ENCODE measurements at places on chromosomes 1 and 21.
A peak's percentile ranks its signal among the peaks of the same experiment; 100 is the strongest.

DNA sequence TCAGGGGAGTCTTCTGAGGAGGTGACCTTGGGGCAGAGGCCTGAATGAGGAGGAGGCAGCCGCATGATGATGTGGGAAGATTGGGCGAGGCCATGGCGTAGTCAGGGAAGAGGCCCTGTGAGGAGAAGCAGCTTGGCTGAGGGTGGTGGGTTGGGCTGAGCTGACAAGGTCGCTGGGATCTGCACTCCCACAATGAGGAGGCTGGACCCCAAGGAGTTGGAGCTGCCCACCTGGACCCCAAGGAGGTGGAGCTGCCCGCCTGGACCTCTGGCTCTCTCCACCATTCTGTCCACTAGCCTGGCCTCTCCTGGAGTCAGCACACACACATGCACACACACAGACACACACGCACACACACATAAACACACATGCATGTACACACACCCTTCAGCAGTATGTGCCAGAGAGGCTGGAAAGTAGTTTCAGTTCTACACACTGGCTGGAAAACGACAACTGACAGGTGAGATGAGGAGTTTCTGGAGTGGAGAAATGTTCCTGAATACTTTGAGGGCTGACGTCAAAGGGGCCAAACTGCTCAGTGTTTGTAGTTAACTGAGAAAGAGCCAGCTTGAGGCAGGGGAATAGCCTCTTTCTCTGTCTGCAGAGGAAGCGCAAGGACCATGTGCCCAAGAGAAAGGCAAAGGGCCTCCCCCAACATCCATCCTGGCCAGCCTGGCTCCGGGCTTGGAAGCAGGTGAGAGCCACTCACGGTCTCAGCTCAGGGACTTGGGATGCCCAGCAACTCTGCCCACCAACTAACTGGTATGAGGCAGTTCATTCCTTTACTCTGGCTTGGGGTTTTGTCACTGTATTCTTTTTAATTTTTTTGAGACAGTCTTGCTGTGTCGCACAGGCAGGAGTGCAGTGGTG is 7.1 kb downstream of the SMPDL3B start:
- DNase-seq, result no peak

- DNase-seq, result no peak
These were observed 4.1 kb downstream of the ATF6 start for GRCh38 chr1:161770250-161770649.

DNA sequence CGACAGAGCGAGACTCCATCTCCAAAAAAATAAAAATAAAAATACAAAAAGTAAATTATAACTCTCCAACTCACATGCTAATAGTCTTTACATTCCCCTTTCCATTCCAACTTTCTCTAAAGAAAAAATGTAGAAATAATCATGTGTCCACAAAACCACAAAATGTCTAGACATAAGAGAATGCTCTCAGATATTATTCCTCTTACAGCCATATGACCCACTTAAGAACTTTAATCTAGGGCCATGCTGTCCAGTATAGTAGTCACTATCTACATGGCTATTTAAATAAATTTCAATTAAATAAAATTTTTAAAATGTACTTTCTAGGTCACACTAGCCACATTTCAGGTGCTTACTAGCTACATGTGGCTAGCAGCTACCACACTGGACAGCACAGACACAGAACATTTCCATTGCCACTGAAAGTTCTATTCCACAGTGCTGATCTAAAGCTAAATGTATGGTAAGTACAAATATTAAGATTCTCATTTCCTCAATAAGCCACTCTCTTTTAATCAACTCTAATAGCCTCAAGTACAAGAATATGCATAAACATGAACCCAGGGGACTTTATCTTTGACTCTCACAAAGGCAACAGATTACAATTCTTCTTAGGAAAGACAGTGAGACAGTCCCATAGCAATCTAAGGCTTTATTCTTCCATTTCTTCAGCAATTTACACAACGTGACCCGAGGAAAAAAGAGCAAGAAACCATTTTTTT is 138.6 kb downstream of the RERE start:
- DNase-seq, result no peak

DNA sequence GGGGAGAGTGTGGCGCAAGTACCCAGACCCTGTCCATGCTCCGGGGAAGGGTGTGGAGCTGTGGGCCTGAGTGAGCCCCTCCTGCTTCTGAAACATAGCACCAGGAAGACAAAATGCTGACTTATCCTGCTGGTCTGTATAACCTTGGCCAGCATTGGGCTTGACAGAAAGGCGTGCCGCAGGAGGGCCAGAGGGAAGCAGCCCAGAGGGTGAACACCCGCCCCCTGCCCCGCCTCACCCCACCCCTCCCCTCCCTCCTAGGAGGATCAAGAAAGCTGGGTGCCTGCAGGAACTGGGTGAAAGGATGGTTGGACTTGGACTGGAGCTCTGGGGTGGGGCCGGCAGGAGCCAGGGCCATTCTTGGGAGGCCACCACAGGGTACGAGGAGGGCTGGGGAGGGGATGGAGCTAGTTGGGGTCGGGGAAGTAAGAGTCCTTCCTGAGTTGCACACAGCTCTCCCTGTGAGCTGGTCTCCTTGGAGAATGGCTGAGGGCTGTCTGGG is 27.1 kb downstream of the PTPRF start:
- DNase-seq, result no peak

DNA sequence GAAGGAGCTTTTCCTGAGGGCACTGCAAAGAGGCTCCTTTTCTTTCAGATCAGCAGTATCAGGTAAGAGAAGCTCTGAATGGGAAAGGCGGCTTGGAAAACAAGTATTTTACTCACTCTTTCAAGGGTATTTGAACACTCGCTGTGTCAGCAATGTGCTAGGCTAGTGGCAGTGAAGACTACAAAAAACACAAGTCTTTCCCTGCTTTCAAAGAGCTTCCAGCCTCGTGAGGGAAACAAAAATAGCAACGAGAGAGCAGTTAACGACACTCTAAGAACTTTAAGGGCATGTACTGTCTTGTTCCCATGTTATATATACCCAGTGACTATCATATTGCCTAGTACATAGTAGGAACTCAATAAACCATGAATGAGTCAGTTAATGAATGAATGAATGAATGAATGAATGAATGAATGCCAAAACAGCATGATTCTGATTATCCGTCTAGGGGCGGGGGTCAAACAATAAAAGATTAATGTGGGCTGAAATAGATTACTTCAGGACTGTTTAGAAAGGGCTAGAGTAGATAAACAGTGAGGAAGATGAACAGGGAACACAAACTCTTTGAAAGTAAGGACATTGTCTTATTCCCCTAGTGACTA is 14.2 kb upstream of the MCOLN3 start:
- DNase-seq, result no peak

GRCh38 chr21:33058957-33059356 is 11.0 kb upstream of the OLIG1 start:
- DNase-seq, result no peak

DNA sequence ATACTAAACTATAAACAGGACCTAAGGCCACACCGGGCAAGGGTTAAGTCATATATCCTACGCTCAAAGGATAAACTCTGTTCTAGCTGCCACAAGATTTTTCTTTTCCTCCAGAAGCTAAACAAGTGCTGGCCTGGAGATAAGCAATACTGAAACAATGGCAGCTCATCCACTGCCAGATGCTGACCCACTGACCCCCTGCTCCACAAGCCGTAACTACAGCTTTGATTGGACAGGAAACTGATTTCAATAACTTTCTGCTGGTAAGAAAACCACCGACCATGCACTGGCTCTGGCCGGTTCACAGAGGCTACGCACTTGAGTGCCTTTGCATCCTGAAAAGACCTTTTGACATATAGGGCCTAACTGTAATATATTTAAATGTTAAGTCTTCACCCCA is 51.3 kb upstream of the PLA2G2C start:
- no peak for DNase-seq

DNA sequence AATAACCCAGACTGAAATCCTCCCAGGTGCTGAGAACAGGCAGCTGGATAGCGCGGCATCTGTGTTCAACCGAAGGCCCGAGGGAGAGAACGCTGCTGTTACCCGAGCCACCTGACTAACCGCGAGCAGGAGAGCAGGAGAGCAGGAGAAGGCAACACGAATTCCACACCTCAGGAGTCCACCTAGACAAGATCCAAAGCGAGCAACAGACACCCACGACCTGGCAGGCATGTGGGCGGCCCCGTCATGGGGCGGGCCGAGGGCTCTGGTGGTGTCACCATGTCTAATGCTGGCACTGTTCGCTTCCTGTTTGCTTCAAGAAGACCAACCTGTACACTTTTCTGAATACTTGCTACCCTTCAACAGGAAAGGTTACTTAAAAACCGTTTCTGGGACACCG is 20.9 kb upstream of the SPATC1L start:
- DNase-seq, result no peak

GRCh38 chr1:149997585-149998262 is 12.8 kb downstream of the OTUD7B start:
- no peak for DNase-seq

DNA sequence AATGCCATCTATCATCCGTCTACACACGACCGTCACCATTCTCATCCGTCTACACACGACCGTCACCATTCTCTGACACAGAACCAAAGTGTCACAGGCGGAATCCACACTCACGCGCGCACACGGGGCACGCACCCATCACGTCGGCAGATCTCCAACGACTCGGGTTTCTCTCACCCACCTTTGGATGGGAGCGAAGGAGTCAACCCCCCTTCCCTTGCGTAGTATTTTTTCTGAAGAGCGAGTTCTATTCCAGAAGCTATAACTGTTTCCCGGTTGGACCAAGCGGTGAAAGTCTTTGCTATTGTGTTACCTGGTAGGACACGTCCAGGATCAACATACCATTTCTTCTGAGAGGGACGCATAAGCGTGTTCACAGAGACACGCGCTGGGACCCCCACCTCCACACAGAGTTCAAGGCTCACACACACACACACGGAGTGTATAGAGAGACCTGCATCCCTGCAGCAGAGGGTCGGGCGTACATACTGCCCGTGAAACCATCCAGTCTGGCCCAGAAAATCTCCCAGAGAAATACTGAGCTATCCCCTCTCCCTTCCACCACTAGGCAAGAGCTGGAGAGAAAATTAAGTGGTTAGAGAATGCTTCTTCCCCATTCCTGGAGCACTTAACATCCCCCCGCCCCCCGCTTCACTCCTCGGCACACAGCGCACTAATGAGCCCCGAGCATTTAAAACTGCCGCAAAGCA is 741 bp downstream of the DUSP10 start:
- peak; percentile 46 for DNase-seq

GRCh38 chr1:153617663-153618062 is 1.5 kb upstream of the S100A14 start:
- DNase-seq, result peak; percentile 87

DNA sequence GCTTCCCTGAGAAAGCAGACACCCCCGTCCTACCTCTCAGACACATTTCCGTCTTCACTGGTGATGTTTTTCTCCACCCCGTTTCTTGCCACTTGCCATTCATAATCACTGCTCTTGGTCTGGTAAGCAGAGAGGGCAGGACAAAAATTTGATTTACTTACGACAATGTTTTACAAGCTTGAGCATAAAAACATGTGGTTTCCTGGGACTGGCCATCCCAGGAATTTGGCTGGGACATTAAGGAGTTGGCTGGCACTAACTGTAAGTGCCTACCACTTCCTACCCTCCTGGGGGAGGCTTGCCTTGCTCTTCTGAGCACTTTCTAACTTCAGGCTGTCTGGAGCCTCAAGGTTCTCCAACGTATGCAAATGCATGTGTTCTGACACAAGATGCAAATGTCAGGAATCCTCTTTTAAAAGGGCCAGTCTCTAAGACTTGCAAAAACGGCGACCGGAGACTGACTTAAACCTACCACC is 24.2 kb downstream of the ZBTB18 start:
- DNase-seq, result no peak

DNA sequence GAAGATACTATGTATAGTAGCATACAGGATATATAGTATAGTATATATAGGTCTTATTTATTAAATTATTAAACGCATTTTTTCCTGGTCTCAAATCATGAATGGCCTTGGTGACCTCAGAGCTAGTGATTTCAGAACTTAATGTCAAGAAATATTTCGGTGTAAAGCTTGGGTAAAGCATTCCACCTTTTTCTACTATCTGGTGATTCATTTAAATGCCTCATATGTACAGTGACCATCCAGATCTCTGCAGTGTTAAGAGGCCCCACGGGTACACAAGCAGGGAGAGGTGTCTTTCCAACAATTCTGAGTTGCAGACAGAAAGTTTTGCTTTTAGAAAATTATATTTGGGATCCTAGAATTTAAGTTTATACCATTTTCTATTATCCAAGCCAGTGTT is 626.5 kb downstream of the PTPRC start:
- DNase-seq, result no peak

GRCh38 chr1:61477301-61477700 is 247.6 kb downstream of the TM2D1 start:
- DNase-seq, result no peak

DNA sequence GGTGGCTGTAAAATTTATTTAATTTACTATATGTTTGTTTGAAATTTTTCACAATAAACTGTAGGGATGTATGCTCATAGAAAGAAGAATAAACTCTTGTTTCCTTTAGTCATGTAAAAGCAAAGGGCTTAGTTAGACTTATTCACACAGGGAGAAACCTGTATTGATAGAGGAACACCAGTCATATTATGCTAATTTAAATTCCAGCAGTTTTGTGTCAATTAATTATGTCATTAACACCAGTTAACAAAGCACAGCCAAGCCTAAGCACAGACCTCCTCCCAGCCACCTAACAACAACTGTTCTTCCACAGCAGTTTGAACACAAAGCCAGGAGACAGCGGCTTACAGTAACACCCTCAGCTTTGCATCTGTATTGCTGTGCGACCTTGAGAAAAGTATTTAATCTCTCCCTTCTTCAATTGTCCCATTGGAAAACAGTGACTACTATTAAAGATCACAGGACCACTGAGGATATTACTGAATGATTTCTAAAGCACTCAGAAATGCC is 260.8 kb upstream of the RRP15 start:
- DNase-seq, result no peak

- no peak for DNase-seq
These were observed 46.4 kb upstream of the POFUT2 start for GRCh38 chr21:45334134-45334533.

- DNase-seq, result no peak
These were observed at the start of gene RGS13 for GRCh38 chr1:192635939-192636338. Gene RGS13 (plus strand): TSS chr1:192636147. CDS start chr1:192644335, 8,188 bp downstream.

DNA sequence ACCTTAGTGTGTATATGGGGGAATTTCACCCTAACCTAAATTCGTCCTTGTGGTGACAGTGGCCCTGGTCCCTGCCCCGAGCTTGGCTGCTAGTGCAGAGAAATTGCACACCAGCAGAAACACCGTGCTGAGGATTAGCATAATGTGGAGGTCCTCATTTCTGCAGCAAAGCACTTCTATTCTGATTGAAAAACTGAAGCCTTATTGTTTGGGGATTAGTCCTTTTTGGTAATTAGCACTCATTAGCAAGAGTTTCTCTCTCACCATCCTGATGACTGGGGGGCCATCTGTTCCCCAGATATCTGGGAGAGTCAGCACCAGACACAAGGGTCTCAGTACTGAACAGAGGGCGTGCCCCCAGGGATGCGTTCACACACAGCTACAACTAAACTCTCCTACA is 55.2 kb downstream of the AJAP1 start:
- DNase-seq, result no peak

Data from CD4-positive, alpha-beta T cell treated with Interleukin-17A for 4 hours (primary cell).